Placental pericyte (primary cell): ENCODE measurements at places on chromosomes 6 and 20. TPM values are rescaled to one million over a fixed set of nuclear protein-coding genes. Genes with fewer than 3 reads are reported as not detected.

The SHLD1 gene
- 0.86 and 2.8 TPM in 2 replicates for total RNA-seq

The MRPL18 gene
- total RNA-seq: 42.2 and 85.6 TPM in 2 replicates

The EEF1E1 gene
- total RNA-seq: 24.9 and 35.1 TPM in 2 replicates

The NHLRC1 gene
- total RNA-seq: 2.0 and 2.4 TPM in 2 replicates

The BPIFB4 gene
- total RNA-seq: not detected in 2 replicates

The MLN gene
- total RNA-seq: not detected in 2 replicates

The FNDC1 gene
- under 0.01 TPM in 2 replicates for total RNA-seq

The EDN3 gene
- total RNA-seq: 0.14 TPM in 1 of 2 replicates, not detected in the other

The CCN6 gene
- total RNA-seq: not detected in 2 replicates

The MBOAT1 gene
- total RNA-seq: 2.2 and 10.2 TPM in 2 replicates

The TREML4 gene
- not detected in 2 replicates for total RNA-seq

The APOBEC2 gene
- not detected in 2 replicates for total RNA-seq

The GRM1 gene
- total RNA-seq: not detected in 2 replicates

The UNC5CL gene
- total RNA-seq: not detected in 2 replicates

The DLK2 gene
- 0.44 and 0.57 TPM in 2 replicates for total RNA-seq

The PREX1 gene
- 3.3 and 30.4 TPM in 2 replicates for total RNA-seq

The HLA-DOA gene
- total RNA-seq: not detected in 2 replicates

The RIPPLY2 gene
- total RNA-seq: not detected in 2 replicates

The GUCA1A gene
- total RNA-seq: not detected in 2 replicates

The SCRT2 gene
- total RNA-seq: not detected in 2 replicates

The CALHM5 gene
- 2.2 and 7.7 TPM in 2 replicates for total RNA-seq

The KCNK16 gene
- total RNA-seq: not detected in 2 replicates

The GSTA2 gene
- total RNA-seq: not detected in 2 replicates

The VSTM2L gene
- 0.22 and 0.57 TPM in 2 replicates for total RNA-seq

The PKHD1 gene
- not detected in 2 replicates for total RNA-seq

The CFB gene
- 2.3 and 62.8 TPM in 2 replicates for total RNA-seq

The TNNC2 gene
- total RNA-seq: 0.66 TPM in 1 of 2 replicates, not detected in the other

The DDX43 gene
- 4.2 and 14.4 TPM in 2 replicates for total RNA-seq

The SRSF12 gene
- under 0.01 TPM in 1 of 2 replicates, not detected in the other for total RNA-seq

The CFAP61 gene
- total RNA-seq: not detected in 2 replicates

The SNX21 gene
- total RNA-seq: 51.2 and 79.3 TPM in 2 replicates

The EPB41L1 gene
- 5.0 and 12.0 TPM in 2 replicates for total RNA-seq

The HLA-DQB2 gene
- total RNA-seq: not detected in 2 replicates

The HAO1 gene
- not detected in 2 replicates for total RNA-seq

The ID4 gene
- 1.5 and 3.6 TPM in 2 replicates for total RNA-seq

The KIAA0408 gene
- 0.22 and 1.1 TPM in 2 replicates for total RNA-seq

The MYB gene
- total RNA-seq: 0.43 TPM in 1 of 2 replicates, not detected in the other

The PPP1R3G gene
- 0.66 and 1.0 TPM in 2 replicates for total RNA-seq

The CPNE5 gene
- 0.14 and 0.66 TPM in 2 replicates for total RNA-seq

The TMEM74B gene
- not detected in 2 replicates for total RNA-seq

The RTF2 gene
- total RNA-seq: 62.6 and 73.3 TPM in 2 replicates

The SALL4 gene
- total RNA-seq: 0.29 and 0.88 TPM in 2 replicates

The ZNF512B gene
- total RNA-seq: 10.9 and 16.0 TPM in 2 replicates

The NOX3 gene
- total RNA-seq: under 0.01 TPM in 1 of 2 replicates, not detected in the other
